ENCODE measurements at places on chromosomes 1 and 21. TPM values are rescaled to one million over a fixed set of nuclear protein-coding genes. Genes with fewer than 3 reads are reported as not detected.

The TEX50 gene
- not detected for total RNA-seq

The VHLL gene
- total RNA-seq = not detected

The HENMT1 gene
- total RNA-seq = 5.2 TPM

The DHX9 gene
- 163 TPM for total RNA-seq
